ENCODE measurements at places on chromosomes 12 and 14.

GRCh38 chr14:100796946-100797345 lies 29.0 kb upstream of the MEG3 start:
- DNase-seq, result no peak

- no peak for DNase-seq
Observed at GRCh38 chr14:100776681-100777365, 49.1 kb upstream of the MEG3 start.

- DNase-seq, result peak; percentile 34
Observed at GRCh38 chr12:65510007-65510406, 231.5 kb downstream of the MSRB3 start.

DNA sequence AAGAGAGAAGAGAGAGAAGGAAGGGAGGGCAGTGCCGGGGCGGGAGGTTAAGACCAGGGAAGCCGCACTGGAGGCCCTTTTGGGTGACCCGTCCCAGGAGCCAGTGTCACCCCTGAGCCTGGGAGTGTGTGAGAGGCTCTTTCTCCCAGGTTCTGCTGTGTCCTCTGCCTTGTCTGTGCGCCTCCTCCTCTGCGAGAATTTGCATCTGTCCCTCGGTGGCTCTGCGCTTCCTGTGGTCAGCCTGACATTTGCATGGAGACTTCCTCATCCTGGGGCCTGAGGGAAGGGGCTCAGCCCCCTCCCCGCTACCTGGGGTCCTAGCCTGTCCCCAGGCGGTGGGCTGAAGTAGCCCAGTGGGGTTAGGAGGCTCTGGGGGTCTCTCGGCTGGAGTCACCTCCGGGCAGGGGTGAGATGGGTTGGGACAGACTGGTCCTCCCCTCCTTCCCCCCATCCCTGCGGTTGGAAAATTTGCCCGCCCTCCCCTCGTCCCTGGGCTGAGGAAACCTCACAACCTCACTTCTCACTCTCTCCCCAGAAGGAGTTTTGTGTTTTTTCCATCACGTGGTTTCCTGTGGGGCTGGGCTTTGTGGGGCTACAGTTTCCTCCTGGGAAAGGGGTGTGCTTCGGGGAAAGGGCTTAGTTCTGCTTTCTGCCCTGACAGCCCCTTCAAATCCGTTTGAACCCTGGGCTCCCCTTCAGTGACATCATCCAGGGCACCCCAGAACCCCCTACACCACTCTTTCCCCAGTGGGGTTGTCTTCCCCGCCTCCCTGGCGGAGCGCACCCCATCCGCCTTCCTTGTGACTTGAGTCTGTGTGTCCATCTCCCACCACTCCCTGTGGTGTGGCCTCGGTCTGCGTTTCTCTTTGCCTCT lies 2.5 kb downstream of the PTPN6 start:
- no peak for DNase-seq

- DNase-seq, result no peak
Observed at GRCh38 chr12:7100239-7100638, 8.0 kb upstream of the C1R start.

Data from ELF-1 (cell line).